BJ (cell line): ENCODE measurements at places on chromosomes 2 and 18. TPM values are rescaled to one million over a fixed set of nuclear protein-coding genes. Genes with fewer than 3 reads are reported as not detected.

TMEM247 gene
- not detected in 2 replicates for polyA plus RNA-seq

ERMN gene
- polyA plus RNA-seq = 0.06 TPM in 1 of 2 replicates, not detected in the other

ABCB11 gene
- not detected in 2 replicates for polyA plus RNA-seq

ABHD1 gene
- 0.07 TPM in 1 of 2 replicates, not detected in the other for polyA plus RNA-seq

ZC3H6 gene
- polyA plus RNA-seq = 1.2 and 1.4 TPM in 2 replicates

CERS6 gene
- polyA plus RNA-seq = 1.6 and 3.5 TPM in 2 replicates

PRKD3 gene
- polyA plus RNA-seq = 12.7 and 21.9 TPM in 2 replicates

HOXD13 gene
- 0.43 and 0.71 TPM in 2 replicates for polyA plus RNA-seq

SERPINE2 gene
- 387 and 750 TPM in 2 replicates for polyA plus RNA-seq

RNF149 gene
- 20.8 and 24.3 TPM in 2 replicates for polyA plus RNA-seq

ITGA4 gene
- 17.6 and 37.3 TPM in 2 replicates for polyA plus RNA-seq

ZSWIM2 gene
- 0.04 and 0.05 TPM in 2 replicates for polyA plus RNA-seq

CNRIP1 gene
- 63.4 and 81.9 TPM in 2 replicates for polyA plus RNA-seq

GPR155 gene
- polyA plus RNA-seq = 2.0 and 3.0 TPM in 2 replicates

RNMT gene
- 10.7 and 18.6 TPM in 2 replicates for polyA plus RNA-seq

RGPD3 gene
- polyA plus RNA-seq = 0.02 and 0.10 TPM in 2 replicates

DNA sequence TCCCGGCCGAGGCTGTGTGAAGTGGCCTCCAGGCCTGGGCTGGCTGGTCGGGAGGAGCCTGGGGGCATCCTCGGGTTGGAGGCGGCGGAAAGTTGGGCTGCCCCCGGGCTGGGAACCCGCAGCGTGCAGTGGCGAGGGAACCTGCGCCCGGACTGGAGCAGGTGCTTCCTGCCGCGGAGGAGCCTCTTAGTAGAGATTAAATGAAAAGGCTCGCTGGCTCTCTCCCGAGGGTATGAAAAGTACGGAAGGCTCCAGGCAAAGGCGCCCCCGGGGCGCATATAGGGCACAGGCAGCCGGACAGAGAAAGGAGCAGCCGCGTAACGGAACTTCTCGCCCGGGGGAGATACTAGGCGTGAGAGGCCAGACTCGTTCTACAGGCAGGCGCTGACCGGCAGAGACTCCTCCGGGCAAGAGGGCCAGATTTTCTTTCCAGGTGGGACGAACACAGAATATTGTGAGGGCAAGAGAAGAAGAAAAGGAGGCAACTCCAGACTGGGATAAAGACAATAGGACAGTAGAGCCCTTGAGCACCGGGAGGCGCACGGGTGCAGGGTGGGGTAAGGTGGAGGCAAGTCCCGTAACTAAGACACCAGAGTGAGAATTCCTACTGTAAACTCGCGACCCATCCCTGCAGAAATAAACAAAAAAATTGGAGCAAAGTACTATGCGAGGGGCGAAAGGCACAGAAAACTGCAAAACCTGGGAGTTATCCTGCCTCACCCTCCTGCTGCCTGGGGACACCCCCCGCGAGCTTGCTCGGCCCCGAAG, 816 bp downstream of the CDH2 start:
- no peak for DNase-seq

- DNase-seq = no peak
These were observed 361.9 kb downstream of the NYAP2 start for GRCh38 chr2:225761396-225761795.

- no peak for DNase-seq
These were observed 59.6 kb upstream of the SIX3 start for GRCh38 chr2:44881856-44882255.

DNA sequence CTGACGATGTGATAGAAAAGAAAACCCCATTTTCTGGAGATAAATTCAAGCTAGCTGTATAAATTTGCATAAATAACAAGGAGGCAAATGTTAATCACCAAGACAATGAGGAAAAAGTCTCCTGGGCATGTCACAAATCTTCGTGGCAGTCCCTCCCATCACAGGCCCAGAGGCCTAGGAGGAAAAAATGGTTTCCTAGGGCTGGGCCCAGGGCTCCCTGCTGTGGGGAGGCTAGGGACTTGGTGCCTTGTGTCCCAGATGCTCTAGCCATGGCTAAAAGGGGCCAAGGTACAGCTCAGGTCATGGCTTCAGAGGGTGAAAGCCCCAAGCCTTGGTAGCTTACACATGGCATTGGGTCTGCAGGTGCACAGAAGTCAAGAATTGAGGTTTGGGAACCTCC, 134.6 kb downstream of the CABLES1 start:
- no peak for DNase-seq

DNA sequence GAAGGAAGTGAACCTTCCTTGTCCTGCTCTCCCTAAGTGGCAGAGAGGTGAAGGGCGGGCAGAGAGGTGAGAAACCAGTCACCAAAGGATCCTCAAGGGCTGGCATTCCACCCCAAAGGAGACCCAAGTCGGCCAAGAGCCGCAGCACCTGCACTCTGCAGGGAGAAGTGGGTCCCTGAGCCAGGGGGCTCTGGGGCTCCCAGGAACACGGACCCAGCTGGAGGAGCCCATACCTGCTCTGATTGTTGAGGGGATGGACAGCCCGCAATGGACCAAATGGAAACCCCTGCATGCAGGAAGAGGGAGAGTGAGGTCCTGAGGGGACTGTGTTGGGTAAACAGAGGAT, 233.3 kb downstream of the ATAD2B start:
- no peak for DNase-seq

DNA sequence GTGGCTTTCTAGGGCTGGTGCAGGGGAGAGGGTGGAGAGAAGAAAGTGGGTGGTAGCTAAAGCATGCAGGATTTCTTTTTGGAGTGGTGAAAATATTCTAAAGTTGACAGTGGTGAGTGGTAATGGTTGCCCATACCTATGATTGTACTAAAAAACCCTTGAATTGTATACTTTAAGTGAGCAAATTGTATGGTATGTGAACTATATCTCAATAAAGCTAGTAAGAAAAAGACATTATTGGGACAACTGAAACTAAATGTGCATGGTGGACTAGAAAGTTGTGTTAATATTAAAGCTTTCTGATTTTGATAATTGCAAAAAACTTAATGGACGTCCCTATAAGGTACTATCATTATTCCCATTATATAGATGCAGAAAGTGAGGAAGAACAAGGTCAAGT, 50.3 kb downstream of the SMAD7 start:
- no peak for DNase-seq

DNA sequence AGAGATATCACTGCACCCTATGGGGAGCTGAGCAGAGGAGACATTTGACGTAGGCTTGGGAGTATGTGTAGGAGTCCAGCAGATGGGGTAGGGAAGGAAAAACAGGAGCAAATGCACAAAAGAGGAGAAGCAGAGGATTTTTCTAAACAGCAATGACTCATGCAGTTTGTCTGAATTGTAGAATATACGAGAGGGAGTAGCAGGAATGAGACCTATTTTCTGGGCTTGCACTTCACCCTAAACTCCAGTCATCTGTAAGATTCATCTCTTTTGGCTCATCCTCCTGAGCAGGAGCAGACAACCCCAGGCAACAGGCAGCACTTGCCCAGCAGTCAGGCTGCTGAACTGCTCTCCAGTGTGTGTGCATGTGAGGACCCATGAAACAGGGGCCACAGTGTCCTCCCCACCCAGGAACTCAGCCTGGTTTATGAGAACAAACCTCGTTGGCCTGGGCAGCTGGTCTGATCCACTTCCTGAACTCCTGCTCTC, 100.2 kb upstream of the CDC42EP3 start:
- DNase-seq = no peak

DNA sequence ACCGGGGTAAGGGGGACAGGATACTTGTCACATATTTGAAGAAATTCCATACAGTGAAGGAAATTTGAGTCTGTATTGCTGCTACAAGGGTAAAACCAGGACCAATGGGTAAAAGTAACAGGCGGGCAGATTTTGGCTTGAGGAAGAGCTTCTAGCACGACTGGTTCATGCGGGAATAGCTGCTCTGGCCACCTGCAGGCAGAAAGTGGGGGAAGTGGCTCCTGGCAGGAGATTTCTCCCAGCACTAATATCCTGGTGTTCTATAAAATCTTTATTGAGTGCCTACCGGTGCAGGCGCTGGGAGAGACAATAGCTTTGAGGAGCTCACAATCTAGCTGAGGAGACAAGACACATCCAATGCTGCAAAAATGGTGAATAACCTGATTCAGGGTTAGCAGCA, 198.5 kb downstream of the LOXHD1 start:
- DNase-seq = no peak

- peak; percentile 70 for DNase-seq
These were observed 129.6 kb upstream of the SLC1A4 start for GRCh38 chr2:64859312-64860212.

- DNase-seq = no peak
These were observed 820.4 kb downstream of the BCL11A start for GRCh38 chr2:59732871-59733566.

DNA sequence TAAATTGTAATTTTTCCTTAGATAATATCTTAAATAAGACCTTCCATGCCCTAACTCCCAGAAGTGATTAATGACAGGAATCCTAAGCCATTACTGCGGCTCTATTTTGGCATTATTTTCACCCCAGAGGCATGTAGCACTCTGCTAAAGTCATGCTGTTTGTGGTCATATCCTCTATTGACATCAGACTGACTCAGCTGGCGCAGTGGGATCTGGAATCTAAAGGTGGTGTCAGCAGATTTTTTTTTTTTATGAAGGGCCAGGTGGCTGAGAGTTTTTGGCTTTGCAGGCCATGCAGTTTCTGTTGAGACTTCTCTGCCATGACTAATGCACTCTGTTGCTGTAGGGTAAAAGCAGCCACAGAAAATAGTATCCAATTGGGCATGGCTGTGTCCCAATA, 64.1 kb upstream of the ACVR1C start:
- DNase-seq = peak; percentile 83

DNA sequence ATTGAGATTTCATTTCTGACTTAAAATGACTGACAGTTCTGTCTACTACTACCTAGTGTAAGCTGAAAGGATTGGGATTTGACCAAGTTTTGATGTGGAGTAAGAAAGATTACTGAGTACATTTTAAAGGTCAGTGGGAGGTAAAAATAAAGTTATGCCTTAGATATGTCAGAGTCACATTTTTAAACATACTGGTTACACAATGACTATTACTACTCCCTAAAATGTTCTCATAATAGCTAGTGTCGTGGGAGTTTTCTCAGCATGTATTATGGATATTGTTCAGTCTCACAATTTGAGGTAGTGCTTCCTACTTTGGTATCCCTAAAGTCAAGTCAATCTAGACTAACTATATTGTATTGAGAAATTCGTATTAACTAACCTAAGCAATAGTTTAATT, 1092.5 kb downstream of the LRP1B start:
- DNase-seq = no peak

- DNase-seq = no peak
These were observed 410.4 kb downstream of the DSC3 start for GRCh38 chr18:30632071-30632698.

DNA sequence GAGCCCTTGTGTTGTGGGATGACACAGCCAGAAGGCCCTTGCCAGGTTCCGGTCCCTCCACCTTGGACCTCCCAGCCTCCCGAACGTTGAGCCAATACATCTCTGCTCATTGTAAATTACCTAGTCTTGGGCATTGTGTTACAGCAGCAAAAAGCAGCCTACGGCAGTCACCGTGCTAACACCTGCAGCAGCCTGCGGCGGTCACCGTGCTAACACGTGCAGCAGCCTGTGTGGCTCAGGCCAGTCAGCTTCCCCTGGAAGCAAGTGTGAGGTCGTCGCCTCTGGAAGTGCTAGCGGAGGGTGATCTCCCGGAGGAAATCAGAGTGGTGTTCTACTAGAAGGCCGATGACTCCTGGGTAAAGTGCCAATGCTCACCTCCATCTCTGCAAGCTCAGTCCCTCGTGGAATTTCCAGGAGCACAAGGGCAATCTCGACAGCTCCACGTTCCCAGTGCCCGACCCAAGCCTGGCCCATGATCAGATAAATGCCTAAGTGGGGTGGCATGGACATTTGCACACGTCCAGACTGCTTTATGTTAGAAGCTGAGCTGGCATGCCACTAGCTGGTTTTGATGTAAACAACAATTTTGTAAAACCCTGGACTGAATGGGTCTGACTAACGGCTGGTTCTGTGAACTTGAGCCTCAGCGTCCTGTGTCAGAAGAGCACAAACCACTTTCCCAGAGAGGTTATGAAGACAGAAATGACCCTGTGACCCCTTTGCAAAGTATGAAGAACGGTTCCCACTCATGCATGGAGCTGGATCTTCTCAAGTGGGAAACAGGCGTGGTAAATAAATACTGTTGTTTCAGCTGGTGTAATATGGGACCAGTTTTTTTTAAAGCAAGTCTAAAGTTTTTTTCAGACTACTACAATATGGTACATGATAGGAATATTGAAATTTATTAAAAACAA, 11.4 kb upstream of the CNDP1 start:
- DNase-seq = no peak

GRCh38 chr2:236241181-236242056, 22.8 kb downstream of the ASB18 start:
- peak; percentile 37 for DNase-seq

DNA sequence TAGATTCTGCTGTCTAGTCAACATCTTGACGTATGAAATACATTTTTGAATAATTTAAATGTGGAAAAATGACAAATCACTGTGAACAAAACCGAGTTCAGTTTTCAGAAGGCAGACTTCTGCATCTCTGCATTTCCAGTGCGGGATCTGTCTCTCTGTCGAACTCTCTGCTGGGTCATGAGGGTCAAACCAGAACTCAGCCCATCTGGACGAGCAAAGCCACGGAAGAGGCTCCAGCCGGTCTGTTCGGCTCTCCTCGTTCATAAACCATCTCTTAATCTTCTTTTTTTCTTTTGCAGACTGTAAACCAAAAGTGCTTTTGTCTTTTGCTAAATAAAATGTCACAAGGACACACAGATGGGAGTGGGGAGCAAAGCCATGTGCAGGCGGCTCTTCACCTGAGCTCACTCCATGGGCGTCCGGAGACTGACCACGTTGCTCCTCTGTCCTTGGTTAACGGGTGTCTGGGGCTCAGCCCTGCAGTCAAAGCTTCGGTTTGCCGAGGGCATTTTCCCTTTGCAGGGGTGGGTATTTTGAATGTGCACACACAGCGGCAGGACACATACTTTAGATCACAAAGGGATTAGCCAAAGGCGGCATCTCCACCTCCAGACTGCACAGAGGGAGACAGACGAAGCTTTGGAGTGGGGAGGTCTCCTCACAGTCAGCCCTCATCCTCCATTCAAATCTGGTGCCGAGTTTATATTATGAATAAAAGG, 737.9 kb upstream of the SALL3 start:
- no peak for DNase-seq

GRCh38 chr18:57444301-57444759, 9.2 kb downstream of the ONECUT2 start:
- DNase-seq = no peak

DNA sequence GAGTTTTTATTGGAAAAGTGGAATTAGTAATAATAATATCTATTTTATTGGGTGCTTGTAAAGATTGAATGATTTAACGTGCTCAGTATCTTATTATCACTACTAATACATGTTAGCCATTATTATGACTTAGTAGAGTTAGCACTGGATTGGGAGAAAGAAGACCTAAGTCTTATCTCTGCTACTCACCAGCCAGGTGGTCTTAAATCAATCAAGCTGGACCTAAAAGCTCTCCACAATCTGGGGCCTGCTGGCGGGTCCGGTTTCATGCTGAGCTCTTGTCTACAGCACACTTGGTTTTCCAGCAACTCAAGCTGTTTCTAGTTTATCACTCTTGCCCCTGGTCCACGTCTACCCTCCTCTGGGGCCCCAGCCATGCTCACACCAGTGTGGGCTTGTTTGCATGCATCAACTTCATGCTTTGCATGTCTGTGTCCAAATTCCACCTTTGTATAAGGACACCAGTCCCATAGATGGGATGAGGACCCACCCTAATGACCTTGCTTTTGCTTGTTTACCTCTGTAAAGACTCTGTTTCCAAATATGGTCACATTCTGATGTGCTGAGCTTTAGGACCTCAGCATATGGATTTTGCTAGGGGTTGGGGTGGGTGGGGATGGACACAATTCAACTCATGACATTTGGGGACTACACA, 363.1 kb downstream of the LPIN1 start:
- no peak for DNase-seq
